ENCODE measurements at places on chromosomes 13 and 19.
A peak's percentile ranks its signal among the peaks of the same experiment; 100 is the strongest.

DNA sequence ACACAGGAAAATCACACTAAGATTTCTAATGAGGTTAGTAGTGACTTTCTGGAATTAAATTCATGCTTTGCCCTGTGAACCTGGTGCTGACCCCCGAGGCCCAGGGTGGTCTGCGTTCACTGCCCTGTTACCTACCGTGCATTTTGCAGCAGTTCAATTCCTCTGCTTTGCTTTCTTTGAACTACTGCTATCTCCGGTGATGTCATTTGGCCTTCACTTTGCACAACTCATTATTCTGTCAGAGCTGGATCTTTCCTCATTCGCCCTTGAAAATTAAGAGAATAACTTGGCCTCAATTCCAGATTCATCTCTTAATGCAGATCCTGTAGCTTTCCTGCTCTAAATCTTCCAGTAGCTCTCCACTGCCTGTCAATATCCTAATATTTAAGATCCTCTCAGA lies 8.8 kb upstream of the LRRC63 start:
- no peak for DNase-seq

GRCh38 chr19:27676877-27677276 lies 1536.1 kb downstream of the UQCRFS1 start:
- DNase-seq = no peak

- DNase-seq = no peak
These were observed 7.6 kb upstream of the ERCC5 start for GRCh38 chr13:102838273-102838672.

- peak; percentile 45 for DNase-seq
These were observed 2.5 kb upstream of the ZNF121 start for GRCh38 chr19:9586764-9587163.

DNA sequence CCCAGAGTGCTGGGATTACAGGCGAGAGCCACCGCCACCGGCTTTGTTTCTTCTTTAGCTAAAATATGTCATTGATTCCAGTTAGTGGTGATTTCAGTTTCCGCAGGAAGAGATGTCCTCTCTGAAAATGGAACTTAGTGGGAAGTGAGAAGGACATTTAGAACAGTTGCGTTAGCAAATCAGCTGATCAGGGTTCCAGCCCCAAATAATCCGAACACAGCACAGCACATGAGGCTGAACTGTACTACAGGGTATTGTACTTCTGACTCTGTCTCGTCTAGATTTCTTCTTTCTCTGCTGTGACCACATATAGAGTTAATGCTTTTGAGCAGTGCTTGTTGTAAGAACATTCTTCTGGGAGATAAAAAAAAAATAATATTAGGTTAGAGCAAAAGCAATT lies 314.4 kb downstream of the MYO16 start:
- DNase-seq = no peak

GRCh38 chr13:64540976-64541375 lies 2689.2 kb downstream of the PCDH9 start:
- DNase-seq = no peak

DNA sequence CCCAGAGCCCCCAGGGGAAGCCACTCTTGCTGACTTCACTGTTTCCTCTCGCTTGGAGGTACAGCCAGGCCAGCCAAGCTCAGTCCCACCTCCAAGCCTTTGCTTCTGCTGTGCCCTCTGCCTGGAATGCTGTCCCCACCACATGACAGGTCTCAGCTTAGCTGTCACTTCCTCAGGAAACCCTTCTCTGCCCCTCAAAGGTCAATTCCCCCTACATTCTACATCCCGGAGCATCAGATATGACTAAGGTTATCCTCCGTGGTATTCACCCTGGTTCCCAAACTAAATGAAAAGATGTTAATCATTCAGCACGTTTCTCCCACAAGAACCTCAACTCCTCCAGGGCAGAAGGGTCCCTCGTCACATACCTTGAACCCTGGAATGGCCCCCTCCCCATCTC lies 53.5 kb downstream of the PTPRS start:
- no peak for DNase-seq

DNA sequence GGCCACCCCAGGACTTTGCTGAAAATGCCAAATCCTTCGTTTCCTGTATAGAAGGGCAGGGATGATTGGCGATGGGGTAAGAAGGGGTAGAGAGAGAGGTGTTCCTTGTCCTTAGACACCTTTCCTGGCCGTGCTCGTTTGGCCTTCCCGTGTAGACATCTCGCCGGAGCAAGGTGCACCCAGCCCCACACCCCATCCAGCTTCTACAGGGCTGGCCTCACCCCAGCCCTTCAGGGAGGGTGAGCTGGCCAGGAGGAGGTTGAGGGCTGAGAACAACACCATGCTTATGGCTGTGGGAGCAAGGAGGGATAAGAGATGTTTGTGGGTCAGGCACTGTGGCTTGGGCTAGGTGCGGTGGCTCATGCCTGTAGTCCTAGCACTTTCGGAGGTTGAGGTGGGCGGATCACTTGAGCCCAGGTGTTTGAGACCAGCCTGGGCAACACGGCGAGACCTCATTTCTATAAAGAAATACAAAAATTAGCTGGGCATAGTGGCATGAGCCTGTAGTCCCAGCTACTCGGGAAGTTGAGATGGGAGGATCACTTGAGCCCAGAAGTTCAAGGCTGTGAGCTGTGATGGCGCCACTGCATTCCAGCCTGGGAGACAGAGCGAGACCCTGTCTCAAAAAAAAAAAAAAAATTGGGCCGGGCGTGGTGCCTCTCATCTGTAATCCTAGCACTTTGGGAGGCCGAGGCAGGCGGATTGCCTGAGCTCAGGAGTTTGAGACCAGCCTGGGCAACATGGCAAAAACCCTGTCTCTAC lies 15.5 kb downstream of the SMARCA4 start:
- no peak for DNase-seq

- DNase-seq = no peak
These were observed 1708.9 kb downstream of the SLITRK5 start for GRCh38 chr13:89380101-89380500.

DNA sequence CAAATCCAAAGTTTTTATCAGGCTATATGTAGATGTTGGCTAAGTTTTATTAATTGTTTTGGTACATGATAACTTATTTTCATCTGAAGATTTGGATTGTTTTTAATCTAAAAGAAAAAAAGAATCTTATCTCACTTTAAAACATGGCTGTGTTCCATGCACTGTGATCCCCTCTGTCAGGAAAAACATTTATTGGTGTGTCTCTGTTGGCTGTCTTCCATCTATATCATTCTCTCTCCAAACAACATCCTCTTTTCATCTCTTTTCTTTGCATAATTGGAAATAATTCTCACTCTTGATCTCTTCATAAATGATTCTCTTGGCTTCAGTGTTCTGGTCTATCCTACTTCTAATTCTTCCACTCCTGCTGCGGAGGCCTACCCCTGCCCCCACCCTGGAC lies 4.2 kb downstream of the NALCN start:
- no peak for DNase-seq

DNA sequence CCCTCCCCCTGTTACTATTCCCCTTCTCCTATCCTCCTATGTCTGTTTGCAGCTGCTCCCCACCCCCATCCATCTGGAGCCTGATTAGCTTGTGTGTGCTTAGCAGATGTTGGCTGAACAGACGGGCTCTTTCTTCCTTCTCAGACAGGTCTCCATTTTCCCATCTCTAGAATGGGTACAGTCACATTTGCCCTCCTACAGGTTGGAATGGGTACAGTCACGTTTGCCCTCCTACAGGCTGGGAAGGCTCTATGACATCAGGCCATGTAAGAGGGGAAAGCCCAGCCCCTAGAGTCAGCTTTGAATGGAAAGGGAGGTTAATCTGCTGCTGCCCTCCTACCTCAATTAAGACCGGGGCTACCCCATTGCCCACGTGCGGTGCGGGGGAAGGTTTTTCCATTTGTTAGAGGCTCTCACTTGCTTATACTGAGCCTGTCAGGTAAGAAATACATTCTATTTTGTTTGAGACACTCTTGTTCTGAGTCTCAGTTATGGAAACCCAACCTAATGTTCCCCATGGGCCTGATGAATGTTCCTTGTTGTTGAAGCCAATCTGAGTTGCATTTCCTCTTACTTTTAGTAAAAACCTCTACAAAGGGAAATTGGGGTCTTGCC lies 2.2 kb upstream of the CLEC17A start:
- DNase-seq = no peak

GRCh38 chr19:40225440-40226305 lies 816 bp downstream of the CCNP start:
- no peak for DNase-seq

DNA sequence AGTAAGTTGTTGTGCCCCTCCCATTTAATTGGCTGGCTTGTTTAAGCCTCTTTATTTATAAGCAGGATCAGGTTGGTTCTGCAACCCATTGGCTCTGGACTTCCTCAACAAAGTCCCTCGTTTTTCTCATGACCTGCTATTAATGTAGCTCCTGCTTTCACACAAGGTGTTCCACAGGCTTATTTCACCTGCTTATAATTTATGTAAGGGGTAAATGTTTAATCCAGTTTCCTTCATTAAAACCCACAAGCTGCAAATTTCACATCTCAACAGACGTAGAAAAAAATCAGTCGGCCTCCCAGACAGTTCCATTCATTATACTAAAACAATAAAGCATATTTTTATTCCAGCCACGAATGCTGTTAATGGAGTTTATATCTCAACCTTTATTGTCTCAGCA lies 86.1 kb downstream of the TBC1D4 start:
- no peak for DNase-seq

DNA sequence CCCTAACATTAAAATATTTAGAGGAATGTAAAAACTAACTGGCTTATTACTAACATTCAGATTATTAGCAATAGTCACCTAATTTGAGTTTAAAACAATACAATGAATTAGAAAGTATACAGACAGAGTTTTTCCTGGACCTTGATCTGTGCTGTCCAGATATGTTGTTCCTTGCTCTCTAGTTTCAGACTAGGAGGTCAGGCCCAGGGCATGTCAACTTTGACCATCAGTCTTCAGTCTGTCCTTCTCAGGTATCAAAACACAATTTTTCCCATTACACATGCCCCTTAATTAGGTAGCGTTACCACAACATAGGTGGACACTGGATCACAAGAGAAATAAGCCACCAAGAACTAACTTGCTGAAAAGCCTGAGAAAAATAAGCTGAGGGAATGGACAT lies 197.0 kb downstream of the MAB21L1 start:
- no peak for DNase-seq

GRCh38 chr19:23440791-23441190 lies 45.5 kb upstream of the ZNF91 start:
- DNase-seq = no peak

DNA sequence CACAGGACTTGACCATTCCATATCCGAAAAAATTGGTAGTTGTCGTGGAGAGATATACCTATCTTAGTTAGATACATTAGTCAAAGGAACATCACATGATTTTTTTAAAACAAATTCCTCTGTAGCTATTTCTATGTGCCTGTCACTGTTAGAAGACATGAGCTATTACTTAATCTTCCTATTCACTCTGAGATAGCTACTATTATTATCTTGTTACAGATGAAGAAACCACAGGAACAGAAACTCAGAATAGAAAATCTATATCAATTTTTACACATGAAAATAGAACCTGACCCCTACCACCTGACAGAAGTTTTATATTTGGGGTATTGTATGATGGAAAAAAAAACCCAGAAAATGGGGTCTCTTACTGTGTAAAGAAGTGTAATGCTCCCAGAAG lies 68.9 kb upstream of the TDRD3 start:
- no peak for DNase-seq

DNA sequence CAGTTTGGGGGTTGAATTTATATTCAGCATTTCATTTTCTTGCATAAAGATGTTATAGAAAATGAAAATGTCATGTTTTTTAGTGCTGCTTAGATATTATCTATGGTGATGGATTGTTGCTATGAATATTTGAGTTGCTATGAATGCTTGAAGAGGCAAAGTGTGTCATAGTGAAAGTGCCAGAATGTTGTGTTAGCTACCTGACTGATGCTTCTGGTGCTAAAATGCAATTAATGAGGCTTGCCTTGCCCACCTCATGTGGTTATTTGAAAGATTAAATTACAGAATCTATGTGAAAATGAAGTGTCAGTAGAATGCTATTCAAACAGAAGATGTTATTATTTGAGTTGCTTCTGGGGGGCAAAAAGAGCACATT lies 62.7 kb upstream of the MYCBP2 start:
- no peak for DNase-seq

GRCh38 chr13:77150651-77151050 lies 123.7 kb upstream of the FBXL3 start:
- DNase-seq = no peak

DNA sequence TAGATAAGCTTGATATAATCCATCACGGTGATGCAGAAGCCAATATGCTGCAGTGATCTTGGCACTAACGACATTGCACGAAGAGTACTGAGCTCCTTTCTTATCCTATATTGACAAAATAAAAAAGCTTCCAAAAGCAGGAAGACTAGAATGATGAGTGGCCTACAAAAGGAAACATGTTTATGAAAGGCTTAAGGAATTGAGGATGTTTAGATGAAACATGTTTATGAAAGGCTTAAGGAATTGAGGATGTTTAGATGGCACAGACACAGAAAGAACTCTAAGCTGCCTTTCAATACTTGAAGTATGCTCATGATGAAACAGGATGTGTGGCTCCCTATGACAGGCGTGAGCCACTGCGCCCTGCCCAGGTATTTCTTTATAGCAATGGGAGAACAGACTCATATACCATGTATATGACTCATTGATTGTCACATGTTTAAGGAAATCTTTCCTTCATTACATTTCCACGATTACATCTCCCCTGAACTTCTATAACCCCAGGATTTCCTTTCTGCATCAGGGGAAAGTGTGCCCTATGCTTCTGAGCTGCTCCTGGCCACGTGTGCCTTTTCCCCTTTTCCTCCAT lies 690.8 kb upstream of the ARGLU1 start:
- no peak for DNase-seq

- DNase-seq = no peak
These were observed at the start of gene MATK for GRCh38 chr19:3785938-3786824. Gene MATK, minus strand, starts transcription at chr19:3786381. Its CDS starts 1,246 bp downstream, at chr19:3785135.

GRCh38 chr13:113544071-113544891 lies 40.3 kb upstream of the TFDP1 start:
- no peak for DNase-seq

- DNase-seq = no peak
These were observed at the start of gene PRKCG for GRCh38 chr19:53881482-53882390. Gene PRKCG, plus strand, starts transcription at chr19:53882197. Its CDS starts 298 bp downstream, at chr19:53882495.

DNA sequence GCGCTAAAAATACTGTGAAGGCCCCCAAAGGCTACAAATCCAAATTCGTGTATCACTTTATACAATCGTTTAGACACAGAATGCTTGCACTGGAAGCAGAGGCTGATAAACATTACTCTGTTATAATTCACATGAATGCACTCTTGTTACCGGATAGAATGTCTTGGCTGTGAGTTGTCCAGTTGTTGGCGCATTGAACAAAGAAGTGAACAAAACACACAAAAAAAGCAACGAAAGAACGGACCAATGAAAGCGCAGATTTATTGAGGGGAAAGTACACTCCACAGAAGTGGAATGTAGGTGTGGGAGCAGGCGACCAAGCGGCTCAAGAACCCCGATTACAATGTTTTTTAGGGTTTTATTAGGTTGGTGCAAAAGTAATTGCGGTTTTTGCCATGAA lies 529 bp upstream of the ZNF418 start:
- DNase-seq = no peak

- no peak for DNase-seq
These were observed 13.9 kb upstream of the HS6ST3 start for GRCh38 chr13:96075953-96076543.

DNA sequence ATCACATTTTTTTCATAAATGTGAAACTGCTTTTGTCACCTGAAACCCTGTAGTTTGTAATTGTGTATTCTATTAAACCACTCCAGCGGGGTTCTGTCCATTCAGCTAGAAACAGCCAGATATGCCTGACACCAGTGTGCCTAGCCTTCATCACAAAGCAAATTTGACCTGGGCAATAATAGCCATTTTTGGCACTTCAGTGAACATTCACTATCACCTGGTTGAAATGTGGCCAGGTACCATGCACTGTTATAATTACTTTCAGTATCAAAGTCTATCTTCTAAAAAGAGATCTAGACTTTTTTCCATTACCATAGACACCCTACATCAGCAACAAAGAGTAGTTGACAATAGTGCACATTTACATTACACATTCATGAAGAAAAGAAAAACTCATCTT lies 64.5 kb downstream of the ZNF257 start:
- DNase-seq = no peak

Data from DMS 273 treated with DMSO at 0.1 percent for 48 hours (cell line).